ENCODE measurements at places on chromosomes 5 and 9.

GRCh38 chr5:19099195-19099594 lies 888.8 kb downstream of the CDH18 start:
- no peak for DNase-seq

DNA sequence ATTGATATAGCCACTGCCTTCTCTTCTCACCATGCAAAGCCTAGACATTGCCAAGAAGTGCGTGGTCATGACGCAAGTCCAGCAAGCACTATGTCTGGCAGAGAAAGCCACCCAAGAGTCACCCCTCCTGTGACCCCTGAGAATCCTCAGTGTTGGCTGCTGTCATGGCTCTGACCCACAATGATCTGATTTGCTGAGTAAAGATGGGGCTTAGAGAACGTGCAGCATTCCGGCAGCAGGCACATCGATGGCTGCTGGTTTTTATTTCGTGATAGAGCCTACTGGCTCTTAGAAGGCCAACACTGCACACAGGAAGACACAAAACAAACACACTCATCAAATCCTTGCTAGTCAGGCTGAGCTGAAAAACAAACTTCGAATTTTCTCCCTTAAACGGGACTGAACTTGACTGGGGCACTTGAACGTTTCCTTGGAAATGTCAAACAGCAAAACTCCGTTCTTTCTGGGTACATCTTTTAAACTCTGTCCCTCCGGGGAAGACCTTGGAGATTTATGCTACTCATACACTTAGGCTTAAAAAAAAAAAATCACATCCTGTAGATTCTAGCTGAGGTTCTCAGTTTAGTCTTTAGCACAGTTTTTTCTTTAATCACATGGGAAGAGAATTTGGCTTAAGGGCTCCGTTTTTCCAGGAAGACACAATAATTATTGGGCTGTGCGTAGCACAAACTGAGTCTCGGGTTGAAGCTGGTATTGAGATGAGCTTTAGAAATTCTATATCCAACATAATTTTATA lies 88.2 kb upstream of the BASP1 start:
- no peak for DNase-seq

GRCh38 chr5:143751342-143751741 lies 60.6 kb upstream of the HMHB1 start:
- DNase-seq, result no peak

DNA sequence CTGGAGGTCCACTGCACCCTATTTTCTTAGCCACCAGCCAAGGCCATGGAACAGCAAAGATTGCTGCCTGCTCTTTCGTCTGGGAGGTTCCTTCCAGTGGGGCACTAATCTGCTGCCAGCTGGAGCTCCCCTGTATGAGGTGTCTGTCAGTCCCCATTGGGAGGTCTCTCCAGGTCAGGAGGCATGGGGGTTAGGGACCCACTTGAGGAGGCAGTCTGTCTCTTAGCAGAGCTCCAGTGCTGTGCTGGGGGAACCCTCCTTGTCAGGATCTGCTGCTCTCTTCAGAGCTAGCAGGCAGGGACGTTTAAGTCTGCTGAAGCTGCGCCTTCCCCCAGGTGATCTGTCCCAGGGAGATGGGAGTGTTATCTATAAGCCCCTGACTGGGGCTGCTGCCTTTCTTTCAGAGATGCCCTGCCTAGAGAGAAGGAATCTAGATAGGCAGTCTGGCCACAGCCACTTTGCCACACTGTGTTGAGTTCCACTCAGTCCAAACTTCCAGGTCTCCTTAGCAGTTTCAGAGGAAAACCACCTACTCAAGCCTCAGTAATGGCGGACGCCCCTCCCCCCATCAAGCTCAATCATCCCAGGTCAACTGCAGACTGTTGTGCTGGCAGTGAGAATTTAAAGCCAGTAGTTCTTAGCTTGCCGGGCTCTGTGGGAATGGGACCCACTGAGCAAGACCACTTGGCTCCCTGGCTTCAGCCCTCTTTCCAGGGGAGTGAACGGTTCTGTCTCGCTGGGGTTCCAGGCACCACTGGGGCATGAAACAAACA lies 317.7 kb downstream of the LRRC70 start:
- DNase-seq, result no peak

DNA sequence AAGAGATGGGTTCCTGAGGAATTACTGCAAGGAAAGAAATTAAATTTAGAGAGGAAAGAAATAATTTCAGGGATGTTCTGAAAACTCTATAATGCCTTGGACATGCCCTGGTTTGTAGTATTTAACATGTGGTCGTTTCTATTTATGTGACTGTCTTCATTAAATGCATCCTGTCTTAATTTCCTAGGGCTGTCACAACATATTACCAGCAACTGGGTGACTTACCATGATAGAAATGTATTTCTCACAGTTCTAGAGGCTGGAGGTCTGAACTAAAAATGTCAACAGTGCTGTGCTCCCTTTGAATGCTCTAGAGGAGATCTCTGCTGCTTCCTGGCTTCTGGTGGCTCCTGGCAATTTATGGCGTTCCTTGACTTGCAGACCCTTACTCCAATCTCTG lies 287.7 kb downstream of the FBXL7 start:
- no peak for DNase-seq

DNA sequence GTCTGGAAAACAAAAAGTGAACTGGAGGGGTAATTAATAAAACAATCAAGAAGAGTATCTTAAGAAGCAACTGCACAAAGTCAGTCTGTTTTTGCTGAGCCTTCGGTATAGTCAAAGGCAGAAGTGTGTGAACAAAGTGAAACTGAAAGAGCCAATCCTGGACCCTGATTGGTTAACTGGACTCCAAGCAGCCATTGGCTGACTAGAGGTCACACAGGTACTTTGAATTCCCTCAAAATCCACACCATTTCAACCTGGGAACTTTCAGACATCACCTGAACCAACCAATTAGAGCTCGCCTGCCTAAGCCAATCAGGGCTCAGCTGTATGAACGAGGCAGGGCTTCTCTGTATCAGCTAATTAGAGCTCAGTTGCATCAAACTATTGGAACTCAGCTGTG lies 286.7 kb downstream of the TLE4 start:
- DNase-seq, result no peak

DNA sequence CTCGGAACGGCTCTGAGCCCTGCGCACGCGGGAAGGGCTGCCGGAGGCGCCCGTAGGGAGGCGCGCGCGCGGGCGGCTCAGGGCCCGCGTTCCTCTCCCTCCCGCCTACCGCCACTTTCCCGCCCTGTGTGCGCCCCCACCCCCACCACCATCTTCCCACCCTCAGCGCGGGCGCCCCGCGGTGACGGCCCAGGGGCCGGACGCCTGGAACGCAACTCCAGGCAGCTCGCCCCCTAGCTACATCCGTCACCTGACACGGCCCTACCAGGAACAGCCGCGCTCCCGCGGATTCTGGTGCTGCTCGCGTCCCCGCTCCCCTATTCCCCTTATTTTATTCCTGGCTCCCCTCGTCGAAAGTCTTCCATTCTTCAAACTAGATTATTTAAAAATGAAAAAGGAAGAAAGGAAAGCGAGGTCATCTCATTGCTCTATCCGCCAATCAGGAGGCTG lies at the start of gene CDKN2B-AS1:
TSS of gene CDKN2B-AS1 (plus strand) at position 236 of the 450 bp plus-strand sequence.
- DNase-seq, result peak; percentile 78
